Stimulated activated CD8-positive, alpha-beta memory T cell treated with anti-CD3 and anti-CD28 coated beads, Interleukin-4, amount 100 ng/mL, for 1 hour (primary cell): ENCODE measurements at places on chromosomes 2 and 18.
A peak's percentile ranks its signal among the peaks of the same experiment; 100 is the strongest.

GRCh38 chr18:5456577-5457461 lies 87.0 kb downstream of the EPB41L3 start:
- no peak for DNase-seq

DNA sequence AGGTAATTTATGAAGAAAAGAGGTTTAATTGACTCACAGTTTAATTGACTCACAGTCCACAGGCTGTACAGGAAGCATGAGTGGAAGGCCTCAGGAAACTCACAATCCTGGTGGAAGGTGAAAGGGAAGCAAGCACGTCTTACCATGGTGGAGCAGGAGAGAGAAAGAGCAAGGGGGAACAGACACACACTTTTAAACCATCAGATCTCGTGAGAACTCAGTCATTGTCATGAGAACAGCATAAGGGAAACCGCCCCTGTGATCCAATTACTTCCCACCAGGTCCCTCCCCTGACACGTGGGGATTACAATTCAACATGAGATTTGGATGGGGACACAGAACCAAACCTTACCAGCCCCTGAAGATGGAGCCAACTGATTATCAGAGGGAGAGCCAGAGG lies 11.2 kb upstream of the PUM2 start:
- DNase-seq, result no peak

DNA sequence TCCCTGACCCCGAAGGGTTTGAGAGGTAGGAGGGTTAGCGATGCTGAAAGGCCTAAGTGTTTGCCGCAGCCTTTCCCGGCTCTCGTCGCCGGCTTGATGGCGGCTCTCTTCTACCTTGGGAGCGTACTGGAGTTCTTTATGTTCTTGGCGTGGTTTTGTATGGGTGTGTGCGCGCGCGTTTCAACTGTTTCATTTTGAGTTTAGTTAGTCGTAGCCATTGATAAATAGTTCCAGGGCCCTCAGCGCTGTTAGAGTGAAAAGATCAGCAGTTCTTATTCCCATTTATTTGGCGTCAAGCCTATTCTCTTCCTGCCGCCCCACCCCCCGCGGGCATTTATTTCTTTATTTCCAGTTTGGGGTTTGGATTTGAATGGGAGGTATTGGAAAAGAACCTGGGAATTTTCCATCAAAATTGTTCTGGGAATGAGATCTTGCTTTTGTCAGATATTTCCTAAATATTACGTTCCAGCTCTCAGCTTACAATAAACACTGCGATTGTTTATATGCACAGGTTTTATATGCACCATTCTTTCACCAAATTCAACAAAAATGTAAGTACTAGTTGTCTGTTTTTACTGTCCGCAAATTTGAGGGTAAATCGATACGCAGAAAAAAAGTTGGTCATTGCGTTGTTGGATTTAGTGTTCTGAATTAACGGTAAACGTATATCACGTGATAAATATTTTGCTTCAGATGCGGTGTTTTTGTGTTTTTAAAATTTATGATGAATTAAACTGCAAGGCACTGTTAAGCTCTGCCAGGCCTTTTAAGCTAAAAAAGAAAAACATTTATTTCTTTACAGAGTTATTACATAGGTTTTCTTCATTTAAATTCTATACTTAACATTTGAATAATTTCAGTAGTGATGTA lies 954 bp downstream of the CCNT2 start:
- DNase-seq, result peak; percentile 6

- DNase-seq, result no peak
Observed at GRCh38 chr2:20410556-20411277, 36.2 kb upstream of the RHOB start.

DNA sequence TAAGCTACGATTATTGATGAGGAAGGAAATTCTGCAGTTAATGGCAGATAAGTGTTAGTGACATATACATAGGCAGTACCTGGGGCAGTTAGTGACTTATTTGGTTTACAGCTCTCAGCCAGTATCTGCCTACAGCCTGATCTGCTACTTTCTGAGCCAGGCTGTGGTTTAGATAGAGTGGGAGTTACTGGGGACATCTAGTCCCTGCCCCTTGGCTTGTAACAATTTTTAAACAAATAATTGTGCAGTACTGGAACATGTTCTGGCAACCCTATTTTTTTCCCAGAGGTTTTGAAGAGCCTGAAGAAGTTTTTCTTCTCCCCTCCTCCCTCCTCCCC lies 2.3 kb downstream of the KIF5C start:
- DNase-seq, result no peak

DNA sequence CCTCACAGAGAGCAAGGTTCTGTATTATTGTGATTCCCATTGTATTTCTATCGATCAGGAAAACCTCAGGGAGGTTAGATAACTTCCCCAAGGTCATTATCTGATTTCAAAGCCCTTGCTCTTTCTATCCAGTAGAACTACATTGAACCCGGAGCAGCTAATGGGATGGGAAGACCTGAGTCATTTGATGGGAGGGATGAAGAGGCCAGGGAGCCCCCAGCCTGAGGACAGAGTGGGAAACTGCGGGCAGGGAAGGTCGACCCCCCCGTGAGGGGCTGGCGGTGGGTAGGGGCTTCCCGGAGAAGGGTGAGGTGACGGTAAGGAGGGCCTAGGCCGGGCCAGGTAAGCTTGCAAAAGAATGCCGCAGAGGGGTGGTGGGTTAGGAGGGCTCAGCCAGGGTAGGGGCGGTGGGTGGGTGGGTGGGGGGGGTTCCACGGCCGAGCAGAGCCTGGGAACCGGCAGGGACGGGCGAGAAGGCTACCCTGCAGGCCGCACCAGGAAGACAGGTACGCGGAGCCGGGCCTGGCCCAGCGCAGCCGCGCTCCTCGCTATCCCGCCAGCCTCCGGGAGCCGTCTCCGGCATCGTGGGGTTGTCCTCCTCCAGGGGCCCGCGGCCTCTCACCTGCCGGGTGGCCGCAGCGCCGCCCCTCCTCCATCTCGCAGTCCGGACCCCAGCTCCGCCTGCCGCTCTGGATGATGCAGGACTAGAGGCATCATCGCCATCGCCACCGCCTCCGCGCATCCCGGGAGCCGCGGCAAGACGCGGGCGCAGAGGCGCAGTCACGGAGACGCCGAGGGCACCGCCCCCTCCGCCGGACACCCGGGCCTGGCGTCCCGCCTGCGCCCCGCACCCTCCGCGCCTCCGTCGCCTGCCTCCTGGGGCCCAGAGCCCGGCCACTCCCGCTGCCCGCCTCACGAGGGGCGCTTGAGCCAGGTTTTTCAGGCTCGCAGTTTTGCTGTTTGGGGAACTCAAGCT lies at the start of gene GPR75:
Gene GPR75, minus strand, starts transcription at position 762 of the 976 bp plus-strand sequence. CDS start 5,211 bp downstream, outside the sequence.
- DNase-seq, result no peak

DNA sequence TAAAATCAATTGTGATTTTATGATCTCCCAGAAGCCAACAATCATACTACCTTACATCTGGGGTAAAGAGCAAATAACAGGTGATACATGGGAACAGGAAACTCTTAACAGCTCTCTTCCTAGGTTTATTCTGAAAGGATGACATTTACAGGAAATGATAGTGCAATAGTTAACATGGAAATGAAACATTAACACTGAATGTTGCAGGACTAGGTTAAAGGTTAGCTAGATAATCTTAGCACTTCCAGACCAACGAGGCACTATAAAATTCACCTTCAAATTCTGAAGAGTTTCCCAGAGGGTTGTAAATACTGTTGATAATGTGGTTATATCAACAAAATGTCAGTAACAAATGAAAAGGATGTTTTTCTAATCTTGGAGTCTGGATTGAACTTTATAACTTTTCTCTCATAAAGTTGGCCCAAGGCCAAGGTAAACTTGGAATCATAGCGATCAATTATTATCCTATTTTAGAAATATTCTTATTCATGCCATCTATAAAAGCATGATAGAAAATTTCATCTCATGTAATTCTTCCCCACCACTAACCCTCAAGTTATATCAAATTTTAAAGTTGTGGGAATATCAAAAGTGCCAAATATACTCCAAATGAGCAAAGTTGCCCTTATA lies 32.9 kb upstream of the GCG start:
- DNase-seq, result no peak

GRCh38 chr2:203685789-203686420 lies 20.5 kb upstream of the CD28 start:
- no peak for DNase-seq

DNA sequence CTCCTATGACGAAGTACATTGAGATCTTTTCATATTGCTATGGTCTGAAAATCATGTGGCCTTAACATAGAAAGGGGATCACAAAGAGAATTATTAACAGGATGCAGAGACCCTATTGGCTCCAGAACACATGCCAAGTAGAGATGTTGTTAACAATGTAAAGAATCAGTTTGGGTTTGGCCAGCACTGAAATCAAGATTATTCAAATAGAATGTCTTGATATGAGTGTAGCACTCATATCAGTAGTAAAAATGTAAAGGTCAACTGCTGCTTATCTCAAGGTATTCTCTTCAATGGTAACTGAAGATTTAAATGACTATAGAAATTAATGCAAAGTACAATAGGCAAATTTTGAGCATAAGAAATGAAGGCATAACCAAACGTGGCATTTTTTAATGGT lies 262.8 kb downstream of the PTH2R start:
- no peak for DNase-seq

GRCh38 chr2:38155015-38155414 lies 79.1 kb upstream of the CYP1B1 start:
- no peak for DNase-seq
